Spinal cord (tissue), 10 donors: ENCODE measurements at places on chromosomes 6 and 20.

DNA sequence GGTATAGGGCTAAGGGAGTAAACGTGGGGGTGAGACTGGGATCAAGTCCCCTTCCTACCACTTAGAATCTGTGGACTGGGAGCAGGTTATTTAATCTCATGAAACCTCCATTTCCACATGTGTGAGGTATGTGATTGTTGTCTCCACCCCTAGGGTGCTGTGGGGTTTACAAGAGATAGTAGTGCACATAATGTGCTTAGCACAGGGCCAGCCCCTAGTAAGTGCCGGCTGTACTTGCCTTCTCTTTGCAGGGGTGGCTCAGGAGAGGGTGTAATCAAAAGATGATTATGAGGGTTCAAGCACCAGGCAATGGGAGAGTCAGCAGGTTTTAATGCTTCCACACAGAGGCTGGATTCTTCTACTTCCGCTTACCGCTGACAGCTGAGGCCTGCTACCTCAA lies 6.9 kb downstream of the NT5E start:
- DNase-seq = no peak

GRCh38 chr20:63116412-63117106 lies 99.4 kb downstream of the YTHDF1 start:
- no peak for DNase-seq

GRCh38 chr20:36908603-36909002 lies 32.7 kb downstream of the TLDC2 start:
- no peak for DNase-seq

- DNase-seq = peak; percentile 38
Measured at GRCh38 chr6:73285674-73286283, 22.8 kb upstream of the KHDC1 start.

- DNase-seq = no peak
Measured at GRCh38 chr6:24766680-24767462, 7.9 kb upstream of the GMNN start.

DNA sequence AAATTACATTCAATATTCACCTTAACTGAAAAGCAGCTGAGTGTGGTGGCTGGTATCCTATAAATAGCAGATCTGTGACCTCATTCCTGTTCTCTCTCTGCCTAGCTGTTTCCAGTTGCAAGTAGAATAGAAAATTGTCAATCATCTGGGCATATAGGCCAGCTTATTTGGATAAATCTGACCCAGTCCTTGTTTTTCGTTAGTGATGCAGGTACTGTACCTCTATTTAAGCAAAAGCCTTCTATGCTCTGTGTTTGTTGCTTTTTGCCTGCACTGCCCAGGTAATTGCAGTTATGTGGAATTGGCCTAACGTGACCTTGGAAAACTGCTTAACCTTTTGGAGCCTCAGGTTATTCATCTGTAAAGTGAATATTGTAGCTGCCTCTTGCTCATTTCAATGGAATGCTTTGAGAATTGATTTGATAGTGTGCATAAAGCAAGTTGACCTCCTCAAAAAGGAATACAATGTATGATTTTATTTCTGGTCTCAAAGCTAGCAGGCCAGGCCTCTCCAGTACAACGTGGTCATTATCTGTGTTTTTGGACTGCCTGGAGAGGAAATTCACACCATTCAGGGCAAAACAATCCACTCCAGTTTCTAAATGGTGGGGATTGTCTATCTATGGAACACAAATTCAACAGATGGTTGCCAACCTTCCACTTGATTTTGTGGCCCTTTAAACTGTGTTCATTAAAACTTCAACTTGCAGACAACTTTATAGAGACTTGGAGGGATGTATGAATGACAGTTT lies 508.7 kb upstream of the CITED2 start:
- DNase-seq = peak; percentile 56

GRCh38 chr6:48397887-48398286 lies 286.9 kb upstream of the PTCHD4 start:
- no peak for DNase-seq

DNA sequence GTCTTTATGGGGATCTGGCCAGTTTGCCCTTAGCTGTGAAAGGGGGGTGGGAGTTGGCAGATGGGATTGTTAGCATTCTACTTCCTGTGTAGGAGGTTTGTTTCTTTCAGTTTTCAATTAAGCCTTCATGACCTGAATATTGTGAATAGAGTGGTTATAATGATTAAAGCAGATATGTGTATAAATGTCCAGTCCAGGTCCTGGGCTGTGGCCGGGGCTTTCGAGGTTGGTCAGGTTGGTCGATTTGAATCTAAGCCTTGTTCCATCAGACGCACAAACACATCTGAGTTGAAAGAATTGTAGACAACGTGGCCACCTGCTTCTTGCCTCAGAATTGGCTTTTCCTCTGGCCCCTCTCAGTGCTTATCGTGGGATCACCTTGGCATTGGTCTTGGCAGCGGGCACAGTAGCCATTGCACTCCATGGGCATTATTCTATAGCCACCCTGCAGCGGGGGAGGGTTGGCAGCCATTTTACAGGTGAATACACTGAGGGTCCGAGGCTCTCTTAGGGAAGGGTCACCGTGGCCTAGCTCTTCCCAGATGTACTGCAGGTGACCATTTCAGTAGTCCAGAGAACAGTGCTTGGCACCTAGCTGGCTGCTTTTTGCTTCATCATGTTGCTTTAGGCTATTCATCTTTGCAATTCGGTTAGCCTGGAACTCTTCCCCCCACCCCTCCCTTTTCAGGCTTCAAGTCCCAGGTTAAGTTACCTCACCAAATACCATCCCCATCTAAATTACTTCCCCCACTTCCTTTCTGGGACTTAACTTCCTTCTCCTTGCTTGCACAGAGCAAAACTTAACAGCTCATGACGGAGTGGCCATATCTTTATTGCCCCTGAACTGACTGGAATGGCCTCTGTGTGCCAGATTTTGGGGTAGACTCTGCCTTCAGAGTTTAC lies 1.1 kb downstream of the RNF114 start:
- DNase-seq = no peak

- DNase-seq = no peak
Measured at GRCh38 chr6:28269492-28269891, 2.5 kb downstream of the ZSCAN26 start.

DNA sequence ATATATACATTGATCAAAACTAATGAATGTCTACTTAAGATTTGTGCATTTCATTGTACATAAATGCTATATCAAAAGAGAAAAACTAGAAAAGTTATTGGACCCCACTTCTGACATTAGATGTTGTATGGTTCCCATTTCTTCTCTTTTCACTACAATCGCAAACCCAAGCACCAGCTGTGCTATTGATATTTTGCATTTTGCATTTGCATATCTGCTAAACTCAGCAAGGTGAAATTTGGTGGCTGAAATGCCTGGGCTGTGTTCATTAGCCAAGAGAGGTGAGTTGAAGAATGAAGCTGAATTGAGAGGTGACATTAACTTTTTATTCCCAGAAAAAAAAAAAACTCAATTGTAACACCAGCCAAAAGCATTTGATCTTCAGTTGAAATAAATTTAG lies 232.1 kb upstream of the TENT5A start:
- no peak for DNase-seq

DNA sequence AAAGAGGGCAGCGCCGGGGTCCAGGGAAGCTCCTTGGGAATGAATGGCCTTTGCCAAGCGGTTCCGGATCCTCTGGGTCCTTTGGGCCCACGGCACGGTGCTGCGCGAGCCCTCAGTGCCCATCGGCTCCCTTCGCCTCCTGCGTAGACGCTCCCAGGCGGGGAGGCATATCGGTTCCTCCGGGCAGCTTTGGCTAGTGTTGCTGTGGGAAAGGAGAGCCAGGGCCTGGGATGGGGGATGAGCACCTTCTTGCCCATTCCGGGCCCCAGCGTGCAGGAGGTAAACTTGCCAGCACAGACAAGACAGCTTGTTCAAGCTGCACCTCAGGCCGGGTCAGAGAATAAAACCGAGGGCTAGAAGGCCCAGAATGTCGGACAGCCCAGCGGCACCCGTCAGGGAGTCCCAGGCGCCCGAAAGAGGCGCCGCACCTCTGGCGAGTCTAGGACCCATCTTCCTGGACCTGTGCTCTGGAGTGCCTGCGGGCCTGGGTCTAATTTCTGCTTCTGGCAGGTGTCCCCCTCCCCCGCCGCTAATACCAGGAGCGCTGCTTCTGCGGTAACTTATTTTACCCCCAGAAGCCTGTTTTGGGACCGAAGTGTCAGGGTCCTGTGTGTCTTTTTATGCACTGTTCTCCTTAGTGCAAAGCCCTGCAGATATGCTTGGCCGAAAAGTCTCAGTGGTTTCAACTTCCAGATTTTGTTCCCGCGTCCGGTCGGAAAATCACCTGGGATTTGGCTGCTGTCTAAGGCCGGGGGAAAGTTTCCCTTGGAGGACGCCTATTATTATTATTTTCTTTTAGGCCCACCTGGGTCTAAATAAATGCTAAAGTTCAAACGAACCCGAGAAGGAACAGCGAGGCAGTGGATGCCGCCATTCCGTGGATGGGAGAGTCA lies 1.7 kb upstream of the TFAP2C start:
- peak; percentile 45 for DNase-seq

DNA sequence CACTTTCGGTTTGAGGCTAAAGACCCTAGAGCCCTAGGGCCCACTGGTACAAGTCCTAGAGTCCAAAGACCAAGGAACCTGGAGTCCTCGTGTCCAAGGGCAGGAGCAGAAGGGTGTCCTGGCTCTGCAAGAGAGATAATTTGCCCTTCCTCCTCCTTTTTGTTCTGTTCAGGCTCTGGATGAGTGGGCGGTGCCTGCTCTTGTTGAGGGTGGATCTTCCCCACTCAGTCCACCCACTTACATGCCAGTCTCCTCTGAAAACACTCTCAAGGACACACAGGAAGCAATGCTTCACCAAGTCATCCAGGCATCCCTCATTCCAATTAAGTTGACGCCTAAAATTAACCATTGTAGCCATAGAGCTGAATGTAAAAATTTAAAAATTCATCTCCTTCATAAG lies 102.1 kb downstream of the UST start:
- DNase-seq = no peak

- DNase-seq = no peak
Measured at GRCh38 chr6:24060982-24061754, 64.8 kb upstream of the NRSN1 start.
